ENCODE measurements at places on chromosomes 7 and 10. TPM values are rescaled to one million over a fixed set of nuclear protein-coding genes. Genes with fewer than 3 reads are reported as not detected.

The HOXA1 gene
- 0.49 TPM for total RNA-seq

The SMO gene
- 0.11 TPM for total RNA-seq

The SH2D4B gene
- total RNA-seq = 0.10 TPM

The HOXA5 gene
- total RNA-seq = 0.88 TPM

The FXYD4 gene
- total RNA-seq = not detected

The SPDYE8 gene
- not detected for total RNA-seq

DNA sequence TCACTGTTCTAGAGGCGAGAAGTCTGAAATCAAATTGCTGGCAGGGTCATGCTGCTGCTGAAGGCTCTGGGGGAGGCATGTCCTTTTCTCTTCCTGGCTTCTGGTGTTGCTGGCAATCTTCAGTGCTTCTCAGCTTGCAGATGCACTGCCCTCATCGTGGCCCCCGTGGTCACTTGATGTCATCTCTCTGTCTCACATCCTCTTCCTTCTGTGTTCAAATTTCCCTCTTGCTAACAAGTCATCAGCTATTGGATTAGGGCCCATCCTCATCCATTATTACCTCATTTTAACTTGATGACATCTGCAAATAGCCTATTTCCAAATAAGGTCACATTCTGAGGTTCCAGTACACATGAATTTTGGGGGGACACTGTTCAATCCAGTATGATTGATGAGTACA is 36.6 kb upstream of the SRGN start:
- no peak for DNase-seq

GRCh38 chr10:71964743-71965515 is 734 bp downstream of the CHST3 start:
- DNase-seq = no peak

GRCh38 chr10:3140280-3140679 is 32.3 kb downstream of the PITRM1 start:
- DNase-seq = no peak

- DNase-seq = no peak
Observed at GRCh38 chr7:47814905-47815613, 133.2 kb downstream of the PKD1L1 start.

DNA sequence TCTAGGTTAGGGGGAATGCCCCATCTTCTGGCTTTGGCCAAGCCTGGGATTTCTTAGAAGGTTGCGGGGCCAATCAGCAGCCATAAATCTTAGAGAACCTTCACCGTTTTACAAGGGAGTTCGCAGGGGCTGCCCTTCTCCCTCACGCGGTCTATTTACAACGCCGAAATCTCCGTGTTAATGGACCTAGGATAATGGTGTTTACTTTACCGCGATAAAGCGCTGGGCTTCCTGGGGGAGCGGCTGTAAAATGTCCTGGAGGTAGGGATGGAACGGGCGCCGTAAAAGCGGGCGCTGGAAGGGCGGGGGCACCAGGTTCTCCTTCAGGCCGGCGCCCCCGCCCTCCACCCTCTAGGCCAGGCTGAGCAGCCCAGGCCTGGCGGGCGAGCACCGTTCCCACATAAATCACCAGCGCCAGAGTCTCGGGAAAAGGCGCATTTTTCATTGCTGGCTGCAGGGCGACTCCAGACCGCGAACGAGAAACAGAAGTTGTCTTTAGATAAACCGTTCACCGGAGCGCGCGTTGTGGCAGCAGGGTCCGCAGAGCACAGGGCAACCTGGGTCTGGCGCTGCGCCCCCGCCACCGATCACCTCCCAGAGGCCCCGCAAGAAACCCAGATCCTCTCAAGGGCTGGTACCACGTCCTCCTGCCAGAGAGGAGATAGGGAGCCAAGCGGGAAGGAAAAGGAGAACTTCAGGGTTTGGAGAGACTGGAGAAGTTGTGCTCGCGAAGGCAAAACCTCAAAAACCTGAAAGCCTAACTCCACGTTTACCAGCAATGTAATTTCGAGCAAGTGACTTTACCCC is 12.5 kb upstream of the NKX2-3 start:
- no peak for DNase-seq

- no peak for DNase-seq
Observed at GRCh38 chr7:55521512-55521911, 50.8 kb downstream of the VOPP1 start.

DNA sequence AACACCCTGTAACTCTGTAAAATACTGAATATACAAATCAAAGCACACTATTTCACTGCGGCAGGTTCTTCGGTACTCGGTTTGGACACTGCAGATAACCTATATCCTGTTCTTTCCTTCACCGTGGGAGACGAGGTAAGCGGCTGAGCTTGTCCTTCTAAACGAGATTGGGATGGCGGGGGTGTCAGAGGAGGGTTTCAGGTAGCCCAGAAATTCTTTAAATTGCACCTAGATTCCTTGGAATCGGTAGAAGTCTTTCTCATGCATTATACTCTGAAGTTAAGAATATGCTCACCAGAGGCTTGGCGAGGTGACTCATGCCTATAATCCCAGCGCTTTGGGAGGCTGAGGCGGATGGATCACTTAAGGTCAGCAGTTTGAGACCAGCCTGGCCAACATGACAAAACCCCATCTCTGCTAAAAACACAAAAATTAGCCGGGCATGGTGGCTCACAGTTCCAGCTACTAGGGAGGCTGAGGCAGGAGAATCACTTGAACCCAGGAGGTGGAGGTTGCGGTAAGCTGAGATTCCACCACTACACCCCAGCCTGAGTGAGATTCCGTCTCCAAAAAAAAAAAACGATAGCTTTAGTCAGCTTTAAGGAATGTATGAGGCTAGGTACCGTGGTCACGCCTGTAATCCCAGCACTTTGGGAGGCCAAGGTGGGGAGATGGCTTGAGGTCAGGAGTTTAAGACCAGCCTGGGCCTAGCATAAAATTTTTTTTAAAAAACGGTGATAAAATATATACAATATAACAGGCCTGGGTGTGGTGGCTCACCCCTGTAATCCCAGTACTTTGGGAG is 10.1 kb upstream of the LAT2 start:
- no peak for DNase-seq

- no peak for DNase-seq
Observed at GRCh38 chr10:132363376-132363775, 31.4 kb downstream of the LRRC27 start.

DNA sequence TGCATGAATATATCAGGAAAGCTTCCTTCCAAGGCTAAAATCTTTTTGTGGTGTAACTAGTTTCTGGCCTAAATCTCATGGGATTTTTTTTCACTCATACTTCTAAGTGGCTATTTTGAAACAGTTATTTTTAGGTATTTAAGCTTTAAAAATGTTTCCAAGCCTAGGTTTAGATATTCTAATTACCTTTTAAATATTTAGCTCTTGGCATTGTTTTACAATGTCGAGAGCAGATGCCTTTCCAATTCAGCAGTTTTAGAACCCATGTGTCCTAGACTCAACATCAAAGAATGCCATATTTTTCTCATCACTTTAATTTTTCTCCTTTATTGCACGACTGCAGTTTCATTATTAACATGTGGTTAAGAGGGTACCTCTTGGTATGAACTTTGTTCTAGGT is 27.1 kb upstream of the STOX1 start:
- DNase-seq = no peak

DNA sequence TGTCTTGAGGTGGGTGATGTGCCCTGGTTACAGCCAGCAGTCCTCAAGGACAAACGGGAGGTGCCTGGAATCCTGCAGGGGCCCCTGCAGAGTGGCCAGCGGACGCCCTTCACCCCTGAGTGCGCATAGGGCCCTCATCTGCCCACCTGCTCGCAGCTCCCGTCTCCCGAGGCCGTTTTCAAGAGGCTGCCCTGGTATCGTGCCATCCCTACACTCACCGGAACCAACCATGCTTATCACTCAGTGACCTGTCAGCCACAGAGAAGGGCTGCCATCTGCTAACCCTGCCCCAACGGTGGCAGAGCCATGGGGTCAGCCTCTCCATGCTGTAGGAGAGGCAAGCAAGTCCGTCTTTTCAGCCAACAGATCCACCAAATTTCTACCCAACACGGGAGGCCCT is 122.0 kb downstream of the FAM53B start:
- DNase-seq = no peak

DNA sequence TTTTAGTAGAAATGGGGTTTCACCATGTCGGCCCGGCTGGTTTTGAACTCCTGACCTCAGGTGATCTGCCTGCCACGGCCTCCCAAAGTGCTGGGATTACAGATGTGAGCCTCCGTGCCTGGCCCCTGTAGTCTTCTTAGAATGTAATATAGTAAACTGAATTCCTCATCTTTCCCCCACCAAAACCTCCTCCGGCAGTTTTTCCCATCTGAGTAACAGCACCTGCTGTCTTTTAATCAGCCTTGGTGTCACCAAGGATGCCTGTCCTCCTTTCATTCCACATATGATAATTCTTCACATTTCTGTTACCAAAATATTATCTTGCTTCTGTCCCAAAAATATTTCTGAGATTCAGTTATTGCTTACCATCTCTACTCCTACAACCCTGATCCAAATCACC is 80.2 kb downstream of the ZEB1 start:
- DNase-seq = no peak

- DNase-seq = no peak
Observed at GRCh38 chr7:127959770-127960169, 71.5 kb downstream of the LRRC4 start.

- DNase-seq = no peak
Observed at GRCh38 chr10:28327491-28327880, 24.6 kb upstream of the MPP7 start.

GRCh38 chr10:1044964-1045363 is 4.0 kb downstream of the IDI1 start:
- no peak for DNase-seq

DNA sequence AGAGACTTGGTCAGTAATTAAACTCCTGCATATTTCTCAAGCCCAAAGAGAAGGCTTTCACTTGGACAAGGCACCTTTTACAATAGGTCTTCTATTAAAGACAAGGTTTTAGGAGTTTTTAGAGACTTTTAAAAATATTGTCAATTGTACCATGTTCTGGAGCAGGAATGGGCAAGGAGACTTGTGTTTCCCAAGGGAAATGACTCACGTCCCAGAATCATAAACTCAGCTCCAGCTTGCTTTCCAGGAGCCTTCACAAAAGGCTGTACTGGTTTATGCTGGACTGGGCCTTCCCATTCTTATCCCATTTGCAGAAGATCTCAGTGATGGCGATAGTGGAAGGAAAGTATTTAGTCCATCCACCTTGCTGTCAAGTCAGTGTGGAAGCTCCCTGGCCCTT is 7.8 kb upstream of the GLI3 start:
- no peak for DNase-seq

- DNase-seq = no peak
Observed at GRCh38 chr7:610141-610530, 90.5 kb upstream of the PDGFA start.

- no peak for DNase-seq
Observed at GRCh38 chr7:26617066-26617465, 247.3 kb downstream of the SKAP2 start.

DNA sequence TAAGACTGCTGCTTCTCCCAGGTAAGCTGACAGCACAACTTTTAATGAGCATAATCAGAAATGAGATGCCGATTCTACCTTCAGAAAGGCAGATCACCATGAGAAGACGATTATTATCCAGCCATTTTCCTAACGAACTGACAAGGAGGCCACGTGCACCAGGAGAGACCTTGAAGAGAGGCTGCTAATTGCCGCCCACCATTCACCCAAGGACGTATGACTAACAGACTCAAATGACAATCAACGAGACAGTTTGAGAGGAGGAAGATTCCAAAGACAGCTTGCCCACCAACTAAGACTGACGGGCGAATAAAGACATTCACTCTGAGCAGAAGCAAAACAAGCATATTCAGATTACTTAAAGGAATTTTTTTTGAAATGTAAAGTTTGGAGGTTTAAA is 301.9 kb upstream of the TAC1 start:
- DNase-seq = no peak

- peak; percentile 58 for DNase-seq
Observed at GRCh38 chr7:21338728-21339164, 89.1 kb upstream of the SP4 start.

DNA sequence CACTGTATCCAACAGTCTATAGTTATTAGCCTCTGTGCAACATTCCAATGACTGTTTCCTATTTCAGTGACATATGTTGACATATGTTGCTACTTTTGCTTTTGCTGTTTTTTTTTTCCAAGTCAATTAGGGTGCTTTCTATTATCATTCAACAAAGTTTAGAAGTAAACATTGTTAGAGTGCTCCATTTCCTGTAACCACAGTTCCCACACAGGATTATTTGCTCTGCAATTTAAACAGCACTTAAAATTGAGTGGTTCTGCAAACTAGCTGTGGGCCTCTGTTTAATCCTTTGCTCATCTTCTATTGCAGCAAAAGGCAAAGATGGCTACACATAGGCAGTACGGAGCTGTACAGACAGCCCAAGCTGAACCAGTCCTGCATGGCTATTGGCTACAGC is 46.5 kb upstream of the PTN start:
- no peak for DNase-seq

All from naive thymus-derived CD4-positive, alpha-beta T cell (primary cell).